ENCODE measurements at places on chromosomes 13 and 19.

GRCh38 chr19:51065221-51065960 is 499 bp upstream of the KLK13 start:
- no peak for DNase-seq

DNA sequence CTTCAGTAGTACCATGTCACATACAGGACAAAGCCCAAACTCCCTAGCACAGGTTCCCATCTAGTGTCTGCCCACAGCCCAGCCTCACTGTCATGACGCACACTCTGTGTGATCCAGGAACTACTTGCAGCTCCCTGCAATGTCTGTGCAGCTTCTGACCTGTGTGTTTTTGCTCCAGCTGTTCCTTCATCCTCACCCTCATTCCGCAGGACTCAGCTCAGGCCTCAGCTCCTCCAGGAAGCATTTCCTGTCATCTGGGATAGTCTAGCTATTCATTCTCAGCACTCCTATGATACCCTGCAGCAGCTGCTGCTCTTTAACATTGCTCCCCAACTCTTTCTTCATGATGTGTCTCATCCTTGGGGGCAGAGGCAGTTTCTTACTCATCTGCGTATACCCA is 56.1 kb downstream of the ENOX1 start:
- peak; percentile 56 for DNase-seq

GRCh38 chr19:33390908-33391630 is 17.6 kb downstream of the CEBPG start:
- no peak for DNase-seq

DNA sequence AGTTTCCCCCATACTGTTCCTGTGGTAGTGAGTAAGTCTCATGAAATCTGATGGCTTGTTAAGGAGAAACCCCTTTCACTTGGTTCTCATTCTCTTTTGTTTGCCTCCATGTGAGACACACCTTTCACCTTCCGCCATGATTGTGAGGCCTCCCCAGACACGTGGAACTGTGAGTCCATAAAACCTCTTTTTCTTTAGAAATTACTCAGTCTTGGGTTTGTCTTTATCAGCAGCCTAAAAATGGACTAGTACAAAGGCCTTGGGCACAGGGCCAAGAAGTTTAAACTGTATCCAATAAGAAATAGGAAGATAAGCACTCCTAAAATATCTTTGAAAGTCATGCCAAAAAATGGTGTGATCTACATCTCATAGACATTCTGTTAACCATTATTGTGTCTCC is 176.9 kb downstream of the TBC1D4 start:
- no peak for DNase-seq

- DNase-seq, result no peak
Observed at GRCh38 chr13:31725841-31726240, 13.5 kb upstream of the RXFP2 start.

Data from HFF-Myc (cell line).